T-cell (primary cell): ENCODE measurements at places on chromosomes 2 and 18.

DNA sequence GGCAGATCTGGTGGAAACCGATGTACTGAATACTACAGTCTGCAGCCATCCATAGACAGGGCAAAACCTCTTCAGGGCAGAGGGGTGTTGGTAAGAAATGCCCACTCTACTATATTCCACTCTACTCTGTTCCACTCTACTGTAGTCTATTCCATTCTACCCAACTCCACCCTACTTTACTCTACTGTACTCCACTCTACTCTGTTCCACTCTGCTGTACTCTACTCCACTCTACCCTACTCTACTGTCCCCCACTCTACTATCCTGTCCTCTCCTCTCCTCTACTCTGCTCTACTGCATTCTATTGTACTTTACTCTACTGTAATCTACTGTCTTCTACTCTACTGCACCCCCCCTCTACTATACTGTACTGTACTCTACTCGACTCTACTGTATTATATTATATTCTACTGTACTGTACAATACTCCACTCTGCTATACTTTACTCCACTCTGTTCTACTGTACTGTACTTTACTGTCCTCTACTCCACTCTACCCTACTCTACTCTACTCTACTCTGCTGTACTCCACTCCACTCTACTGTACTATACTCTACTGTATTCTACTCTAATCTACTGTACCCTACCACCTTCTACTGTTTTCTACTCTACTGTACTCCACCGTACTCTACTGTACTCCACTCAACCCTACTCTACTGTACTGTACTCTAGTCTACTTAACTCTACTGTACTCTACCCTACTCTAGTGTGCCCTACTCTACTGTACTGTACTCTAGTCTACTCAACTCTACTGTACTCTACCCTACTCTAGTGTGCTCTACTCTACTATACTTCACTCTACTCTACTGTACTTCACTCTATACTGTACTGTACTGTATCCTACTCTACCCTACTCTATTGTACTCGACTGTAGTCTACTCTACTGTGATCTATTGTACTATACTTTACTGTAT is 17.0 kb upstream of the FOXI3 start:
- H3K4me1 ChIP-seq, result no peaks in the 10 kb centered on the region
- H3K4me3 ChIP-seq, result no peak overlapping the region
- peaks cover 14% of the 10 kb centered on the region for H3K27me3 ChIP-seq
- no peak overlapping the region for H3K27ac ChIP-seq

GRCh38 chr2:27705851-27706622 is 42.3 kb downstream of the SLC4A1AP start:
- H3K27ac ChIP-seq, result no peak overlapping the region
- H3K4me1 ChIP-seq, result no peaks in the 10 kb centered on the region
- no peaks in the 10 kb centered on the region for H3K36me3 ChIP-seq
- no peak for DNase-seq
- H3K27me3 ChIP-seq, result no peaks in the 10 kb centered on the region

DNA sequence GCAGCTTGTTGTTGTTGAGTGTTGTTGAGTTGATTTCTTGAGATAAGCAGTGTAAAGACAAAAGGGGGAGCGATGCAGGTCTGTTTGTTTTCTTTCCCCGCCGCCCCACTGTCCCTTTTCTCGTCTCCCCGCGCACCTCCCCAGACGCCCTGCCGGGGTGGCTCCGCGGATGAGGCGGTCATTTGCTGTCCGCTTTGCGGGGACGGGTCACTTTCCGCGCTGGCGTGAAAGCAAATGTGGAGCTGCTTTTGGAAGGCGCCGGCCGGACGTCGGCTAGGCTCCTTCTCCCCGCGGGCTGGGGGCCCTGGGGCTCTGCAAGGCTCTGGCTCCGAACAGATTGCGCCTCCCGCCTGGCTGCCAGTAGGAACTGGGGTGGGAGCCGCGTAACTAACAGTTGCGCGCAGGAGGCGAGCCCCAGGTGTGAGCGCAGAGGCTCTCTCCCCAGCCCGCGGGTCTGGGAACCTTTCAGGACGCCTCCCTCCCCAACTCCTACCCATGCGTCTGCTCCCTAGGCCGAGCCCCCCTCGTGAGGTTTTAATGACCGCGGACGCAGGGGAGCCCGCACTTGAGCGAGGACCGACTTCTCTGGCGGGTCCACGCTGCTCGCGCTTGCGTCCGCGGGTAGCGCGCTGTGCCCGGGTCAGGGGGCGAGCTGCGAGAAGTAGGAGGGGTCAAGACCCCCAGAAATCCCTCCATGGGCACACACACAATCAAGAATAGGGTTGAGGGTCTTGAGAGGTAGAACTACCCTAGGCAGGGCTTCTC is 146.6 kb downstream of the MEIS1 start:
- peaks cover 1% of the 10 kb centered on the region for H3K4me1 ChIP-seq
- DNase-seq, result no peak
- no peak overlapping the region for H3K27ac ChIP-seq
- H3K4me3 ChIP-seq, result no peak overlapping the region
- peaks cover 50% of the 10 kb centered on the region for H3K27me3 ChIP-seq

DNA sequence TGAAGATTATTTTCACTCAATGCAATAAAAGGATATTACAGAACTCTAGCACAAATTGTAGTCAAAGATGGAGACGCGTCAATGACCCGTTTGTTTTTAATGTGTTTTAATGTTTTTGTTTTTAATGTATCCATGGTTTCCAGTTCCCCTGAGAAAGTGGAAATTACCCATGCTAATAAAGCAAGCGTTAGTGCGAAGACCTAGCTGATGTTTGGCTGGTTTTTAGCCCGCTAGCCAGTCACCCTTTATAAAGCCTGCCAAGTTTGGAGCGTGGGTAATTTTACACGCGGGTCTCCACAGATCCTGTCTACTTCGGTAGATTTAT is 430 bp upstream of the CHMP1B start:
- H3K36me3 ChIP-seq, result peaks cover 4% of the 10 kb centered on the region
- no peaks in the 10 kb centered on the region for H3K27me3 ChIP-seq
- DNase-seq, result no peak
- H3K4me1 ChIP-seq, result peaks cover 19% of the 10 kb centered on the region
- H3K4me3 ChIP-seq, result peak overlapping the region; percentile 100

DNA sequence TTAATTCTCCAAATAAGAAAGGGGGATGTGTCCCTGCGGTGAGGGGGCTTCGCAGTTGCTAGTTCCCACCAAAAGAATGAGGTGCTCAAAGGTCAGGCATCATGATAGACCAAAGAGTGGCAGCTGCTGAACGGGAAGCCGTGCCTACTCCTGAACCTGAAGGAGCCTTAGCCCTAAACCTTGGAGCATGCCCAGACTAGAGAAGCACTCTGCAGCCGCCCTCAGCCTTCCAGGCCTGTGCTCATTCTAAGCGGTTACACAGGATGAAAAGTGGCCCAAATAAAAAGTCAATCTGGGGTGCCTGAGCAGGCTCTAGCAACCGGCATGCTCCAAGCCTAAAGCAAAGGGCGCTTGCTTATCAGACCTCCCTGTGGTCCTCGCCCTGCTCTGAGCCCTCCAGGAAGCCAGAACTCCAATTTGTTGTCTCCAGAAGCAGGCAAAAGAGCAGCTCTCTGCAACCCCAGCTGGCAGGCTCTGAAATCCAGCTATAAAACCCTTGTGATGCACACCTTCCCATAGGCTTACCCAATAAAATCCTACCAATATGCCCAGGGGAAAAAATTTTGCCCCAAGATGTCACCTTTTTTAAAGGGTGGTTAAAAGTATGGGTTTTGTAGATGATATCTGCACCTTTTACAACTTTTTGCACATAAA is 17.5 kb downstream of the UXS1 start:
- no peak overlapping the region for H3K27ac ChIP-seq
- peaks cover 6% of the 10 kb centered on the region for H3K4me1 ChIP-seq
- H3K36me3 ChIP-seq, result peaks cover 3% of the 10 kb centered on the region
- DNase-seq, result no peak
- H3K4me3 ChIP-seq, result no peak overlapping the region

GRCh38 chr2:43890855-43891254 is 52.1 kb downstream of the ABCG8 start:
- no peaks in the 10 kb centered on the region for H3K27me3 ChIP-seq
- no peak overlapping the region for H3K27ac ChIP-seq
- H3K36me3 ChIP-seq, result peaks cover 6% of the 10 kb centered on the region
- no peak for DNase-seq

DNA sequence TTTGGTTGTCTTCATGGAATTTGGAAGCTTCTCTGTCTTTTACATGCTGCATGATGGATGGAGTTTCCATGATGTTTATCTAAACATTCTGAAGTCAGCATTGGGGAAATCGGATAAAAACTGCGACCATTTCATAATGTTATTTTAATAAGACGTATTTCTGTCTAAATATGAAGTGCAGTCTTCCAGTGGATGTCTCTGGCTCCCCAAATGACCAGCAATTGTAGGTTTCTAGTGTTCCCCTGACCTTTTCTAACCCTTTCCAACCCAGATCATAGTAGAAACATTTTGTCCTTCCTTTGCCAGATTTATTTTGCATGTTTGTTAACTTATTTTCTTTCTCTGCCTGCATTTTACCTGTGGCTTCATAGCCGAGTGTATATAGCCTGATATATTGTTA is 559.3 kb downstream of the ADCYAP1 start:
- H3K36me3 ChIP-seq, result no peaks in the 10 kb centered on the region
- H3K27ac ChIP-seq, result no peak overlapping the region
- no peaks in the 10 kb centered on the region for H3K27me3 ChIP-seq
- no peaks in the 10 kb centered on the region for H3K4me1 ChIP-seq

- no peaks in the 10 kb centered on the region for H3K36me3 ChIP-seq
- H3K4me1 ChIP-seq, result no peaks in the 10 kb centered on the region
- H3K4me3 ChIP-seq, result no peak overlapping the region
- no peak overlapping the region for H3K27ac ChIP-seq
Measured at GRCh38 chr18:14922031-14922430, 174.1 kb downstream of the ANKRD30B start.

DNA sequence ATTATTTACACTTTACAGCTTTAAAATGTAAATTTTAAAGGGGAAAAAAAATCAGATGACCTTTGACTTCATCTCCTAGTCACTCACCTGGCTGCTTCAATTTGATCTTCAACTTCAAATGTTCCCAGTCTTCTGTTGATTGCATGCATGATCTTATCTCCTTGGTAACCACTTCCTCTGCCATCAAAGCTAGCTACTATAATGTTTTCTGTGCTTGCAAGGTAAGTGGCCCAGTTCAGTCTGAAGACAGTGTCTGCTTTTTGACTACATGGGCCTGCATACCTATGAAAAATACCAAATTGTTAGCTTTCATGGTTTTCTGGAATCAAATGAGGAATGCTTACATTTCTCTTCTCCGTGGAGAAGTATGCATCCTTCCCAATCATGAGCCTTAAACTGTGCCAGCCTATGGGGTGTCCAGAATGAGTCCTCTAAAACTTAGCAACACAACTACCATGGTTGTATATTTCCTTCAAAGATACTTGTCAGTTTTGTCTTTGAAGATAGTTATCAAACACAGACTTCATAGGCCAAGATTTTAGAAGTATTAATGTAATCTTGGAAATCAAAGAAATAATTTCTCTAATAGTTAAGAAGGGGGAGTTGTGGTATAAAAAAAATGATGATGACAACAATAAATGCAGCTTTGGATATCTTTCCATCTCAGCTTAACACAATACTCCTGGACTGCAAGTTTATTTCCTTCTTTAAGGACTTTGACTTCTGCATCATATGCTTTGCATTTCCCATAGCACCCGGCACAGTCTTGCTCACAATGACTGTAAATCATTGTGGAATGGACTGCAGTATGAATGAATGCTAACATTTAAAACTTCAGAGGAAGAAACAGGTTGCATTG is 62.1 kb downstream of the DPP4 start:
- no peaks in the 10 kb centered on the region for H3K27me3 ChIP-seq
- peak overlapping the region; percentile 96 for H3K27ac ChIP-seq
- H3K36me3 ChIP-seq, result no peaks in the 10 kb centered on the region

DNA sequence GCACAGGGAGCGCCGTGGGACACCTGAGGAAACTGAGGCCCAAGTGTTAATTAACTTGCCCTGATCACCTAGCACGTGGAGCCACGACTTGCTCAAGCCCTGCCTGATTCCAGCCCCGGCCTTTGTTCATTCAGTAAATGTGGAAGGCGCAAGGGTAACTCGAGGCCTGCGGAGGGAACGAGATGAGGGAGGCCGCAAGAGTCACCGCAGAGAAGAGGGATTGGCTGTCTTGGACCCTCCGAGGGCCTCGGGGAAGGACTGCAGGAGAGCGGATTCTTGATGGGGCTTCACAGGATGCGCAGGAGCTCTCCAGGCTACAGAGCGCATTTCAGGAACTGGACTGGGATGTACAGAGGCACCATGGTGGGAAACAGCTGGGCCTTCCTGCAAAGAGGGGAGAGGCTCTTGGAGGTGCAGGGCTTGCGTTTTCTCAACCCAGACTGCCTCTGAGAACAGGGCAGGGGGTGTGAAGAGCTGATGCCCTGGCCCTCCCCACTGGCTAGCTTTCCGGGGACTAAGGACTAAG is 511 bp upstream of the ANKMY1 start:
- peaks cover 26% of the 10 kb centered on the region for H3K36me3 ChIP-seq
- H3K27ac ChIP-seq, result no peak overlapping the region
- DNase-seq, result no peak
- H3K4me1 ChIP-seq, result peaks cover 70% of the 10 kb centered on the region
- H3K27me3 ChIP-seq, result no peaks in the 10 kb centered on the region
- H3K4me3 ChIP-seq, result no peak overlapping the region

GRCh38 chr18:68288408-68288807 is 426.5 kb downstream of the TMX3 start:
- DNase-seq, result no peak
- H3K27ac ChIP-seq, result no peak overlapping the region
- no peak overlapping the region for H3K4me3 ChIP-seq
- no peaks in the 10 kb centered on the region for H3K27me3 ChIP-seq
- no peaks in the 10 kb centered on the region for H3K4me1 ChIP-seq
